Effector memory CD8-positive, alpha-beta T cell (primary cell): ENCODE measurements at places on chromosomes 3 and 15.

DNA sequence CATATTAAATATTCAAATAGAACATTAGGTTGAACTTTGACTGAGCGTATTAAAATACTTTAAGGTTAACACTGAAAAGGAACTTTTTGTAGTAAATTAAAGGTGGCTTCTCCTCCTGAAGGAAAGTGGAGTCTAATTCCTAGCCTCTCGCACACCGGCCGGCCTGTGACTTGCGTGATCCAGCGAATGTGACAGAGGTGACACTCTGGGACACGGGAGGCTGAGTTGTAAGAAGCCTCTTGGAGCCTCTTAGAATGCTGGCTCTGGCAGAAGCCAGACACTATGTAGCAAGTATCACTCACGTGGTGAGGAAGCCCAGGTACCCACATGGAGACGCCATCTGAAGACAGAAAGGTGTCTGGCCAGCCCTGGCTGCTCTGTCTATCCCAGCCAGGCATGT is 64.9 kb upstream of the NSMCE3 start:
- H3K27me3 ChIP-seq, result peaks cover 41% of the 10 kb centered on the region
- H3K4me1 ChIP-seq, result peaks cover 2% of the 10 kb centered on the region
- H3K36me3 ChIP-seq, result no peaks in the 10 kb centered on the region
- H3K27ac ChIP-seq, result no peak overlapping the region
- no peak for DNase-seq

DNA sequence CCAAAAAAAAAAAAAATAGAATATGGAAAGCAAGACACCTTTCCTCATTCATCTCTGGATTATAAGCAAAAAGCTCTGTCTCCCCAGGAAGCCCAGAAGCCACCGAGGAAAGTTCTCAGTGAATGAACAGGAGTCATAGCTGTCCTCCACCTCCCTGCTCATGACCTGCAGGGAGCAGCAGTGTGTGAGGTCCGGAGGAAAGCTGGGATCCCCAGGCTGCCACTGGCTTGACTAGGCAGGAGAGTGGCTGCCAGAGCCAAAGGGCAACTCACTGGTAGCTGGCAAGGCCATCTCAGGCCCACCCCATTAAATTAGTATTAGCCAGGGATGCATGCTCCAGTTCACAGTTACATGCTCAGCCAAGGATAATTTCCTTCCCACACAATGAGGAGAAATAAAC is 191.6 kb upstream of the STT3B start:
- H3K27ac ChIP-seq, result no peak overlapping the region
- no peaks in the 10 kb centered on the region for H3K27me3 ChIP-seq
- no peaks in the 10 kb centered on the region for H3K4me1 ChIP-seq
- no peak overlapping the region for H3K4me3 ChIP-seq

- peaks cover 9% of the 10 kb centered on the region for H3K36me3 ChIP-seq
- peaks cover 15% of the 10 kb centered on the region for H3K4me1 ChIP-seq
- DNase-seq, result peak; percentile 17
- no peaks in the 10 kb centered on the region for H3K27me3 ChIP-seq
- H3K27ac ChIP-seq, result peak overlapping the region; percentile 94
These were observed 922 bp downstream of the ADPRH start for GRCh38 chr3:119580067-119580760.

- H3K27me3 ChIP-seq, result no peaks in the 10 kb centered on the region
- no peak for DNase-seq
- no peak overlapping the region for H3K27ac ChIP-seq
- H3K4me1 ChIP-seq, result no peaks in the 10 kb centered on the region
These were observed 105.3 kb upstream of the PEX5L start for GRCh38 chr3:180142041-180142440.

DNA sequence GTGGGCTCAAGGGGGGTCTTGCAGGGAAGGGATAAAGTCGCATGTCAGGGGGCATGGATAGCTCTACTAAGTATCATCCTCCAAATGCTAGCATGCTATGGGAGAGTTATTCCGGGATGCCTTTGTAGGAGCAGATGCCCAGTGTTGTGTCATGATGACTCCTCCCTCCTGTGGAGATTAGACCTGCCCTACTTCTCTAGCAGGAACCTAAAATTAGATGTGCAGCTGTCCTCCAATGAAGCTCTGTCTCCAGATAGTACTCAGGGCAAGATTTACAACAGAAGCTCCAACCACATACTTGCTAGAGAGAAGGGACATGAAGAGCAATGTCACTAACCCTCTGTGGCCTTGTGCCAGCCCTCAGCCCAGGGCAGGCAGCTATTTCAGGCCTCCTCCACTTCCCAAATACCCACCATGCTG is 82.5 kb downstream of the AGBL1 start:
- no peak overlapping the region for H3K4me3 ChIP-seq
- DNase-seq, result no peak
- H3K27ac ChIP-seq, result no peak overlapping the region
- no peaks in the 10 kb centered on the region for H3K4me1 ChIP-seq

DNA sequence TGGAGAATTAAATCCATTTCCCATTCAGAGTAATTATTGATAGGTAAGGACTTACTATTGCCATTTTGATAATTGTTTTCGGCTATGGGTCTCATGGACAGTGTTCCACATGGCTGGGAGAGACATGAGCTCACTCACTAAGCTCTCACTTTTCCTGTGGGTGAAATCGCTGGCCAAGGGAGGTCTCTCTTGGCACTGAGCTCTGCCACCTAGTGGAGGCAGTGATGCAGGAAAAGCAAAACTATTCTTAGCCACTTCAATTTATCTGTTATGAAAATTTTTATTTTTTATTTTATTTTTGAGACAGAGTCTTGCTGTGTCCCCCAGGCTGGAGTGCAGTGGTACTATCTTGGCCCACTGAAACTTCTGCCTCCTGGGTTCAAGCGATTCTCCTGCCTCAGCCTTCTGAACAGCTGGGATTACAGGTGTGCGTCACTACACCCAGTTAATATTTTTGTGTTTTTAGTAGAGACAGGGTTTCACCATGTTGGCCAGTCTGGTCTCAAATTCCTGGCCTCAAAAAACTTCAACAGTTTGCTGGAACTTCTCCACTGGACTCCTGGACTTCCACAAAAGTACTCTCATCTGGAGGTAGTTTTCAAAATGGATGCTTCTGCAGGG is 4.7 kb upstream of the RNF13 start:
- H3K27me3 ChIP-seq, result peaks cover 13% of the 10 kb centered on the region
- H3K36me3 ChIP-seq, result peaks cover 11% of the 10 kb centered on the region
- H3K4me1 ChIP-seq, result peaks cover 11% of the 10 kb centered on the region
- no peak overlapping the region for H3K27ac ChIP-seq

GRCh38 chr3:42871592-42872196 is 4.0 kb downstream of the CYP8B1 start:
- H3K4me3 ChIP-seq, result no peak overlapping the region
- peaks cover 28% of the 10 kb centered on the region for H3K27me3 ChIP-seq
- H3K4me1 ChIP-seq, result no peaks in the 10 kb centered on the region
- no peak overlapping the region for H3K27ac ChIP-seq
- no peak for DNase-seq

- no peaks in the 10 kb centered on the region for H3K27me3 ChIP-seq
- no peak overlapping the region for H3K27ac ChIP-seq
- DNase-seq, result no peak
- H3K36me3 ChIP-seq, result peaks cover 9% of the 10 kb centered on the region
These were observed 109.4 kb downstream of the ATG7 start for GRCh38 chr3:11381563-11381962.

GRCh38 chr3:195176776-195177175 is 94.2 kb downstream of the XXYLT1 start:
- H3K27ac ChIP-seq, result peak overlapping the region; percentile 61
- no peak for DNase-seq
- no peaks in the 10 kb centered on the region for H3K36me3 ChIP-seq
- no peak overlapping the region for H3K4me3 ChIP-seq
- no peaks in the 10 kb centered on the region for H3K27me3 ChIP-seq
